Mesothelial cell of epicardium (in vitro differentiated cells): ENCODE measurements at places on chromosomes 7 and 10. TPM values are rescaled to one million over a fixed set of nuclear protein-coding genes. Genes with fewer than 3 reads are reported as not detected.
A peak's percentile ranks its signal among the peaks of the same experiment; 100 is the strongest.

Gene NKX2-3
- total RNA-seq = not detected in 3 replicates

DNA sequence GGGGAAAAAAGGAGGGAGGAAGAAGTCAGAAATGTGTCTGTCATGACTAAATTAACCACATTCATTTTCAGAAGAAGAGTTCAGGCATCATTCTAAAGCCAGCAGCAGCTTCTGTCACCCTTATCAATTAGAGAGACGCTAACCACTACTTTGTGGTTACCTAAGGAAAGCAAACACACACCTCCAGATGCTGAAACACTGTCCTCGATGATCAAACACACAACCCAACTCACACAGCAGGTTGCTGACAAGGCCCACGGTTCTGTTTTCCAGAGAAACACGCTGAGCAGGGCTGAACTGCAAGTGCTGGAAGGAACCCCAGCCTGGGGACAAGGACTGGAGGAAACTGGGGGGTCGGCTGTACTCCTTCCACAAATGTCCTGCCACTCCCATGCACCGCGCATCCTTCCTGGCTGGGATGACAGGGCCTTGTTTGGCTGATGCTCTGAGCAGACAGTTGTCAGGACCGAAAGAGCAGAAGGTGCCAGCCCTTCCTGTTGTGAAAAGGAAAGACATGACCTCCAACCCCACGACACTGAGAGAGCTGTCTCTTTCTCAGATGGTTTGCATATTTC is 36.6 kb downstream of the PRKCQ start:
- H3K27ac ChIP-seq = no peak overlapping the region
- H3K27me3 ChIP-seq = peaks cover 4% of the 10 kb centered on the region
- DNase-seq = no peak
- H3K4me1 ChIP-seq = no peaks in the 10 kb centered on the region

Gene CRPPA
- 4.0 to 4.4 TPM (median 4.1 TPM) in 3 replicates for total RNA-seq

Gene FANK1
- 10.1 to 11.0 TPM (median 10.2 TPM) in 3 replicates for total RNA-seq

DNA sequence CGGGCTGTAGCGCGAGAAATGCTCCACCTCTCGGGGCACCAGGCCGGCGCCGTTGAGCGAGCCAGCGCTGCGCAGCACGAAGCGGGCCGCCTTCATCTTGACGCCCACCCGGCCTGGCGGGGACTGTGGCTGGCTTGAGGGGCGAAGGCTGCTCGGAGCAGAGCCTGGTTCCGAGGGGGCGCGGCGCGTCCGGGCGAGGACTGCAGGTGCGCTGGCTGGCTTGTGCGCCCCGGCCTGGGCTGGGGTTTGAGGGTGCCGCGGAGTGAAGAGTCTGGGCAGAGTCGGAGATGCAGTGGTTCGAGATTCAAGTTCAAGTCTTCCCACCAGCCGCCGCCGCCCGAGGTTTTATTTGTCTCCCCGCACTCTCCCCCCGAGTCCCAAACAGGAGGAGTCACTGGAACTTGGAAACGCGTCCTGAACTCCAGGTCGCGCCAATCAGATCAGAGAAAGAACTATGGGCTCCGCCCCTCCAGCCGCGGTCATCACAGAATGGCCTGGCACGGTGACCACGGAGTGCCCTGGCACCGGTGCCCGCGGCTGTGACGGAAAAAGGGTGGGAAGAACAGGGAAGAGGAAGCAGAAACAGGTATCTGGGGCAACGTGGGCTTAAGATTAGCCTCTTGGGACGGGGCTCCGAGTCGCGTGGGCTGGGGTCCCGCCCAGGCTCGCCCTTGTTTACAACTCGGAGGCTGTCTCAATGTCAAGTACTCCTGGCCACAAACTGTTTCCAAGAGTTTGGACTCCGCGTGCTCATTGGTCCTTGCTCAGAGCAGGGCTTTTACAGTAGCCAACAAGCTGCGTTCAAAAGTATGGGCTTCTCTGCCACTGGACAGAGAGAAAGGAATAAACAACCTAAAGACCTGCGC is at the start of gene PDK4:
PDK4 (minus strand) TSS at position 319 of the 866 bp plus-strand sequence; CDS start at position 96, 223 bp downstream.
- H3K4me1 ChIP-seq = peaks cover 13% of the 10 kb centered on the region
- peak; percentile 60 for DNase-seq
- H3K36me3 ChIP-seq = no peaks in the 10 kb centered on the region
- H3K4me3 ChIP-seq = peak within 1 kb of the TSS; percentile 90
- peak within 1 kb of the TSS; percentile 75 for H3K27ac ChIP-seq
- H3K27me3 ChIP-seq = peaks cover 23% of the 10 kb centered on the region

- H3K4me1 ChIP-seq = peaks cover 26% of the 10 kb centered on the region
- no peaks in the 10 kb centered on the region for H3K27me3 ChIP-seq
- DNase-seq = no peak
- H3K4me3 ChIP-seq = no peak overlapping the region
- H3K36me3 ChIP-seq = peaks cover 36% of the 10 kb centered on the region
These were observed 33.3 kb downstream of the CTBP2 start for GRCh38 chr10:125127110-125127509.

DNA sequence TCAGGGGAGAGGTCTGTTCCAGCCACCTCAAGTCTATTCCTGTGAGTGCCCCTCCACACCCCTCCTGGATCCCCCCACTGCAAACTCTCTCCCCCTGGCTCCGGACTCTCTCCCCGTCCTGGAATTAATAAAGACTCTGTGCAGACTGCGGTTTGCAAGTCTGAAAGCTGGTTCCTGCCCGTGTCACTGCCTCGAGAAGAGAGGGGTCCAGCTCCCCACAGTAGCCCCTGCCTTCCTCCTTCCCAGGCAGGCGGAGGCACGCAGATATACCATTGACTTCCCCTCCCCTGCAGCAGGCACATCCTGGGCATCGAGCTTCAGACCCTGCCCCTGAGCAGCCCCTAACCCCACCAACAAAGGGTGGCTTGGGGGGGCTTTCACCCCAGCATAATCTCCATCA is 2.2 kb upstream of the ELN start:
- no peaks in the 10 kb centered on the region for H3K36me3 ChIP-seq
- peaks cover 5% of the 10 kb centered on the region for H3K27me3 ChIP-seq
- H3K4me1 ChIP-seq = peaks cover 56% of the 10 kb centered on the region
- no peak overlapping the region for H3K4me3 ChIP-seq
- no peak for DNase-seq

Gene MUC3A
- total RNA-seq = 2.0 to 2.4 TPM (median 2.2 TPM) in 3 replicates

DNA sequence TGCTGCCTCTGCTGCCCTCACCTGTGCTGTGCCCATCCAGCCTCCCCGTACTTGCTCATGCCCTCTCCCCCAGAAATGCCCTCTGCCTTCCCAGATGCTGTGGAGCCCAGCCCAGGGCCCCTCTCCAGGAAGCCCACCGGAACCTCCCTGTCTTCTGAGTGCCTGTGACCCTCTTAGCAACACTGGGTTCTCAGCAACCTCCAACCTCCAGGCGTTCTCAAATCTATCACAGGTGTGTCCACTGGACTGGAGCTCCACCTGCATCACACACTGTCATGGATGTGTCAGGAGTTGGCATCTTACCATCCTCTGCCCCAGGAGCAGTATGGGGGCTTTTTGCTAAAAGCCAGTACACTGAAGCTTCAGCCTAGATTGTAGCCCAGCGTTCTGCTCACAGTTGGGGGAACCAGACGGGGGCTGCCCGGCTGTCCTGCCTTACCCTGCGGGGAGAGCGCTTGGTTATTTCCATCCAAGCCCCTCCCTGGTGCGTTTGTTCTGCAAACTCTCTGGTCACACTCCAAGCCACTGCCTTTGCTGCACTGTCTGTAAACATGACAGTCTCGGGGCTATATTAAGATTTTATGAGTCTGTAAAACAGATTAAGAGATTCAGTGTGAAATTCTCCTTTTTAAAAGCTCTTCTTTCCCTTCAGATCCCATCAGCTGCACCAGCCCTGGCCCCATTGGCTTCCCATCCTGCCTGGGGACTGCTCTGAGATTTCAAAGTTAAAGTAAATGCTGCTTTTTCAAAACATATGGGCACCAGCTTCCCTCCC is 71.3 kb upstream of the CPXM2 start:
- peaks cover 9% of the 10 kb centered on the region for H3K4me1 ChIP-seq
- H3K27me3 ChIP-seq = peaks cover 39% of the 10 kb centered on the region
- no peaks in the 10 kb centered on the region for H3K36me3 ChIP-seq
- no peak overlapping the region for H3K27ac ChIP-seq
- no peak overlapping the region for H3K4me3 ChIP-seq

GRCh38 chr10:42454313-42454712 is 184.1 kb downstream of the ZNF33B start:
- no peaks in the 10 kb centered on the region for H3K36me3 ChIP-seq
- no peak for DNase-seq
- H3K4me3 ChIP-seq = no peak overlapping the region
- no peak overlapping the region for H3K27ac ChIP-seq
- no peaks in the 10 kb centered on the region for H3K27me3 ChIP-seq
- no peaks in the 10 kb centered on the region for H3K4me1 ChIP-seq

Gene CCDC172
- total RNA-seq = not detected in 3 replicates

GRCh38 chr10:48514255-48514654 is 90.6 kb downstream of the ARHGAP22 start:
- H3K27me3 ChIP-seq = no peaks in the 10 kb centered on the region
- DNase-seq = no peak
- no peaks in the 10 kb centered on the region for H3K4me1 ChIP-seq
- H3K36me3 ChIP-seq = no peaks in the 10 kb centered on the region

Gene BAMBI
- 209 to 219 TPM (median 217 TPM) in 3 replicates for total RNA-seq

Gene SFXN2
- total RNA-seq = 33.3 to 36.8 TPM (median 34.9 TPM) in 3 replicates

- DNase-seq = no peak
- H3K4me1 ChIP-seq = peaks cover 28% of the 10 kb centered on the region
- H3K4me3 ChIP-seq = no peak overlapping the region
- no peaks in the 10 kb centered on the region for H3K27me3 ChIP-seq
These were observed 190.0 kb downstream of the CFTR start for GRCh38 chr7:117669818-117670217.

Gene NPC1L1
- 0.07 to 0.20 TPM in 2 of 3 replicates, not detected in the other for total RNA-seq

DNA sequence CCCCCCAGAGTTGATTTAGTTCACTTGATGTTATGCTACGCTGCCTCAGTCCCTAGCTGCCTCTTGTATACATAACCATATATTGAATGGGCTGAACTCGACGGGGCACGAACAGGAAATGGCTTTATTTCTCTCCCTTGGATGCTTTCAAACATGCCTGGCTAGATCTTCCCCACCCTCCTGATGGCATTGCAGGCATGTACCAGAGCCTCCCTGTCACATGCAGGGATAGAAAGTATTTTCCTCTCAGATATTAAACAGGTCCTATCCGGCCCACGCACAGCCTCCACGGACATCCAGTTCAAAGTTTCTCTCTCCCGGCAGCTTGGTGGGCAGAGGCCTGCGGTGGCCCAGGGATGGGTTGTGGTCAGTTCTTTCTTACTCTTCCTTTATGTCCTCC is 422.1 kb downstream of the RPS24 start:
- H3K27me3 ChIP-seq = no peaks in the 10 kb centered on the region
- H3K4me1 ChIP-seq = peaks cover 52% of the 10 kb centered on the region
- no peaks in the 10 kb centered on the region for H3K36me3 ChIP-seq

DNA sequence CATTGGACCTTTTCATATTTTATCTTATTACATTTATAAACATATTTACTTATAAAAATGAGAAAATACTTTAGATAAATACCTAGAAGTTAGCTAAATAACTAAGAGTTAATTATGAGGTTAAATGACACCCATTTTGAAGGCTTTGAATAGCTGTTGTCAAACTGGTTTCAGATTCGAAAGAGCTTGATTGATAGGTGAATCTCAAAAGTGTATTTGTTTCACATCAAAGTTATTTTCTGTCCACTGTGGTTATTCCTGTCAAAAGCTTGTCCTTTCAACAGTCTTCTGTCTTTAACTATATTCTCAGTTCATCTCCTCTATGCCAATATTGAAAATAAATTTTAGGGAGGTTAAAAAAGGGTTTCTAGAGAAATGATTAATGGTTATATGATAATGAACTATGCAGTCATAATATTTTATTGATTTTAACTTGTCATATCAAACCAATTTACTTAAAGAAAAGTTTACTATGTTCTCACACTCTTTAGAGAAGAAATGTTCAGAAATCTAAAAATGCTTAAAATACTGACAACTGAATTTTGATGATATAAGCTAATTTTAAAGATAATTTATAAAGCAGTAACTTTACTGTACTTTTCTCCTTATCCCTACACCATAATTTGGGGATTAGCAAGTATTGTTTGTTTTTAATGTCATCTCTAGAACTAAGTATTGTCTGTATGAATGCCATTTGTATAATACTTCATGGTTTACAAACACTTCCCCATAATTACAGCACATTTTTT is 72.0 kb upstream of the FOXP2 start:
- H3K27me3 ChIP-seq = peaks cover 6% of the 10 kb centered on the region
- no peaks in the 10 kb centered on the region for H3K4me1 ChIP-seq
- no peak for DNase-seq
- H3K4me3 ChIP-seq = no peak overlapping the region
- H3K27ac ChIP-seq = no peak overlapping the region
- no peaks in the 10 kb centered on the region for H3K36me3 ChIP-seq

GRCh38 chr10:69261184-69261583 is 17.1 kb upstream of the HK1 start:
- no peak overlapping the region for H3K4me3 ChIP-seq
- H3K36me3 ChIP-seq = no peaks in the 10 kb centered on the region
- DNase-seq = no peak
- H3K27ac ChIP-seq = no peak overlapping the region
- H3K27me3 ChIP-seq = peaks cover 5% of the 10 kb centered on the region

DNA sequence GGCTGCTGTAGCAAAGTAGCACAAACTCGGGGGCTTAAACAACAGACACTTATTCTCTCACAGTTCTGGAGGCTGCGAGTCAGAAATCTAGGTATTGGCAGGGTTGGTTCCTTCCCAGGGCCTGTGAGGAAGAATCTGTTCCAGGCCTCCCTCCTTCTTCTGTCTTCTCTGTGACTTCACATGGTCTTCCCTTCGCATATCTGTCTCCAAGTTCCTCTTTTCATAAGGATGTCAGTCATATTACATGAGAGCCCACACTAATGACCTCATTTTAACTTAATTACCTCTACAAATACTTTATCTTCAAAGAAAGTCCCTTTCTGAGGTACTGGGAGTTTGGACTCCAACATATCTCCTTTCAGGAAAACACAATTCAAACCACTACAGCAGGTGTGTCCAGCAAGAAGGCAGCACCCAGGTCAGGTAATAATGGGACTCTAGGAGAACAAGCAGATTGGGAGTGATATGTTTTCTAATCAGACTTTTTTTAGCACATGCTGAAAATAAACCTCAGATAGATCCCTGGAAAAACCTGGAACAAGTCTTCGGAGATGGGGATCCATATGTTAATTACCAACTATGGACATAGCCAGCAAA is 11.7 kb downstream of the CREB5 start:
- no peak overlapping the region for H3K27ac ChIP-seq
- DNase-seq = no peak
- H3K36me3 ChIP-seq = no peaks in the 10 kb centered on the region
- H3K27me3 ChIP-seq = peaks cover 3% of the 10 kb centered on the region
- H3K4me3 ChIP-seq = no peak overlapping the region

DNA sequence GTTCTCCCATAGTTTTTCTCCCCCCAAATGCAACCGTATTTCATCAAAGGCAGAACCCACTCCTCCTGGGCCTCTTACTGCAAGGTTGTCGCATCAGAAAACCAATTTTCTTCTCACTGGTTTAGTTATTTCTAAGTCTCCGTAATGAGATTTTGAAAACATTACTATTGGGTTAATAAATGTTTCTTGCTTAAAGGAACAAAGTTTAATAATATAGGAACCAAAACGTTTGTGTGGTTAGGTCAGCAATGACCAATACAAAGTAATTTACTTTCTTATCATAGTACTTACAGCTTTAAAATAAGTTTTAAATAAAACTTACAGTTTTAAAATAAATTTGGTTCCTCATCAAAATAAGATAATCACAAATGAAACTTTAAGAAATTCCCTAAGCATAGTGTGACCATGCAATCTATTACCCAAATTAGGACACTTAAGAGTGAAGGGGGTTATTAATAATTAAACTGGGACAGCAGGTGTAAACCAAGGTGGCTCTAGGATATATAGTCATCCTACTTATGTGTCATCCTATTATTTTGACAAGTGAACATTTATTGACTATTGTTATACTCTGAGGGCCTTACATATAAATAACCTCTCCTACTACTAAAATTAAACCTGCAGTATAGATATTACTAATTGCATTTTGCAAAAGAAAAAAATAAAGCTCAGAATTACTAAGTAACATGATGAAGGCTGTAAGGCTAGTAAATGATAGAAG is 415.4 kb upstream of the LRRN3 start:
- H3K4me3 ChIP-seq = no peak overlapping the region
- peaks cover 14% of the 10 kb centered on the region for H3K4me1 ChIP-seq
- no peak overlapping the region for H3K27ac ChIP-seq
- no peak for DNase-seq
- H3K36me3 ChIP-seq = peaks cover 18% of the 10 kb centered on the region
